Tibial nerve (tissue), 4 donors: ENCODE measurements at places on chromosomes 4 and X.

DNA sequence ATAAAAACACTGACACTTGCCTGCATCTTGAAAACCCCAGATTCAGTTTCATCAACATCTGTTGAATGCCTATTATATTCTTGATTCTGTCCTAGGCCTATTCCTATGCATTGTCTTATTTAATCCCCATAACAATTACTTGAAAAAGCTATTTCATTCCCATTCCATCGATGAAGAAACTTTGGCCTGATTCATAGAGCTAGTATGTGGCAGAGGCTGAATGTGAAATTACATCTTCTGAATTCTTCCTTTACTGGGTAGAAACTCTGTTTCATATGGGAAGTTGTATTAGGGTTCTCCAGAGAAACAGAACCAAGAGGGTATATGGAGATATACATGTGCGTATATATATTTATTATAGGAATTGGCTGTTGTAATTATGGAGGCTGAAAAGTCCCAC lies 35.0 kb upstream of the SLC4A4 start:
- no peak for DNase-seq

DNA sequence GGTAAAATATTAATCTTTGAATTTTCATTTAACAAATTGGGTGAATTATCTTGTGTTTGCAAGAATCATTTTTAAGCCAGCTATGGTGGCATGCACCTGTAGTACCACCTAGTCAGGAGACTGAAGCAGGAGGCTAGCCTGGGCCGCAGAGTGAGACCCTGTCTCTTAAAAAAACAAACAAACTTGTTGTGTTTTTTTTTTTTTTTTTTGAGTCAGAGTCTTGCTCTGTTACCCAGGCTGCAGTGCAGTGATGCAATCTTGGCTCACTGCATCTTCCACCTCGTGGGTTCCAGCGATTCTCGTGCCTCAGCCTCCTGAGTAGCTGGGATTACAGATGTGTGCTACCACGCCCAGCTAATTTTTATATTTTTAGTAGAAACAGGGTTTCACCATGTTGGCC lies 2.2 kb downstream of the TXLNG start:
- no peak for DNase-seq

DNA sequence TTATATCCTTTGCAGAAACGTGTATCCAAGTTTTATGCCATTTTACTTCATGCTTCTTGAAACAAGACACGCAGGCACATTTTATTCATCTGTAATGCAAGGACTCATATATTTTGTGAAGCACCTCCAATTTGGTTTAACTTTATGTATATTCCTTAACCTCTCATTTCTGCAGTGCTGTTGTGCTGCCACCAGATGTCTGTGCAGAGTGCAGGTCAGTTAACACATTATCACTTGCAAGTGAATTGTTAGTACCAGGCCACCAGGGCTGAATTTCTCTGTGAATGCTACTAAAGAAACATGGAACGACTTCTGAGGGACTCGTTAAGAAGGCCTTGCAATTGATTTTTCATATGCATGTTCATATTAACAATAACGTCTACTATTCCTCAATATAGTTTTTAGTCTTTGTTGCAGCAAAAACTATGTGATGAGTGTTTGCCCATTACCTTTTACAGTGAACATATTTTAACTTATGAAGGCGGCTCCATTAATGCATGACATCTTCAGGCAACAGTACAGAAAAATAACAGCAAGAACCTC lies 770.3 kb downstream of the NLGN4X start:
- no peak for DNase-seq

DNA sequence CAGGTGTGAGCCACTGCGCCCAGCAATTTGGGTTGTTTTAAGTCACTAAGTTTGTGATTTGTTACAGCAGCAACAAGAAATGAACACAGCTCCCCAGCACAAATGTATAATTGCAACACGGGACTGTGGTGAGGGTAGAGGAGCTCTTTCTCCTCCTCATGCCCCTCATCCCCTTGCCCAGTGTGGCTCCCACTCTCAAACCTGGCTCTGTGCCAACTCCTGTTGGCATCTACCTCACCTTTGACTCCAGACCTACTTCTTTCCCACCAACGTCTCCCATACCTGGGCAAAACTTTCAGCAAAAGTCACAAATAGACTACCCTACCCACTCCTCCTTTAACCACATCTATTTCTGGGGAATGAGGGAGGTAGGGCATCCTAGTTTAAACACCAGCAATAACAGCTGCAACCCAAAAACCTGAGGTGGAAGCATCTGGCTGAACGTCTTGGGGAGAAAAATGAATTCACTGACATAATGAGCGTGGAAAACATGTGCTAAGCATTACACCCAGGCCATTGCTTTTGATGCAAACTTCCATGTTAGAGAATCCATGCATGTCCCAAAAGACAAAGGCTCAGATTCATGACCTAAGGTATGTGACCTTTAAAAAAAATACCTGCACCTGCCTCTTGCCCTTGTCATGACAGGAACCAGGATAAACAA lies 19.2 kb downstream of the LNX1 start:
- no peak for DNase-seq

- DNase-seq: no peak
These were observed 38.5 kb upstream of the BOD1L1 start for GRCh38 chr4:13665701-13666660.

GRCh38 chr4:80201252-80202151 lies 4.2 kb downstream of the PRDM8 start:
- no peak for DNase-seq

GRCh38 chrX:100648458-100649417 lies 4.7 kb downstream of the SRPX2 start:
- no peak for DNase-seq
